ENCODE measurements at places on chromosomes 13 and 19. TPM values are rescaled to one million over a fixed set of nuclear protein-coding genes. Genes with fewer than 3 reads are reported as not detected.

LMTK3 gene
- total RNA-seq = 4.5 TPM

SMIM17 gene
- not detected for total RNA-seq

PCDH17 gene
- total RNA-seq = 0.01 TPM

PRR19 gene
- total RNA-seq = 3.6 TPM

GJB6 gene
- total RNA-seq = not detected

IRS2 gene
- 13.3 TPM for total RNA-seq

ZNF878 gene
- total RNA-seq = not detected

KLK1 gene
- total RNA-seq = not detected

FTL gene
- 20,752 TPM for total RNA-seq
